ENCODE measurements at places on chromosomes 7 and 10. TPM values are rescaled to one million over a fixed set of nuclear protein-coding genes. Genes with fewer than 3 reads are reported as not detected.

Gene GLCCI1
- 37.6 TPM for polyA plus RNA-seq

- no peak for DNase-seq
Observed at GRCh38 chr10:47379445-47379785, 4.7 kb downstream of the ZNF488 start.

DNA sequence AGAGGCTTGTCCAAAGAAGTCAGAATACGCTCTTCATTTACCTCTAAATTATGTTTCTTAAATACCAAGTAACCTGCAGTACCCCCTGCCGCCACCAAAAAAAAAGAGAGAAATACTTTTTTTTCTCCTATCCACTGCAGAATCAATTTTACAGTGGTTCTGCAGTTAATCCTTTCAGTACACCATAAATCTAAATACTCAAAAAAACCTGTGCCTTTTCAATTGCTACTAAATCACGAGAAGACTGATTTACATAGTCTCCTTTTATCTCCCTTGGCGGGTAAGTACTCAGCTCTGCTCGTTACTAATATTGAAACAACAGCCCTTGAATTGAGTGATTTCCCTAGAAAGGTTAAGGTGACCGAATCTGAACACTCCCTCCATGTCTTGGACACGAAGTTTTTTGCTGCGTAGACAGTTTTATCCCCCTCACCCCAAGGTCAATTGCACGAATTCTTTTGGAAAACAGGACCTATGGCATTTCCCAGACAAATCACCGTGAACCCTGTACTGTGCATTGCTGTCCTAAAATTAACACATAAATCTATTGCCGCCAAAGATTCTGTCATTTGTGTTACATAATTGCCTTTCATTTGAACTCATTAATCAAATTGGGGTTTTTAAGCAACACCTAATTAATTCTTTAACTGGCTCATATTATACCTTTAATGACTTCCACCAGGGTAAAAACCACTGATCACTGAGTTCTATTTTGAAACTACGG, 512 bp upstream of the VIM start:
- DNase-seq: no peak

DNA sequence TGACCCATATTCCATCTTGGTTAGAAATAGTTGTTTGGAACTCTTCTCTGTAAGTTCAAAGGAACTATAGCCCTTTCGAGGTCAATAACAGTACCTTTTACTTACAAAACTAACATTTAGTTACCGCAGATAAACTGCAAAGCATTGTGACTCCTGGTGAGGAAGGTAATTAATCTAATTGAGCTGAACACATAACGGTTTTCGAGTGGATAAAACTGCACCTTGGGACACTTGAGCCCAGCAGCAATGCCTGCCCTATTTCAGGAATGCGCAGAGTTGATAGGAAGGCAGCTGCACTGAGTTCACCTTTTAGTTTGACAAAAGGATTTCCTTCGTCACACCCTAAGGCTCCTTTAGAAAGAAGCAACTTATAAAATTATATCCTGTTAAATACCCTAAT, 75.4 kb downstream of the JAZF1 start:
- DNase-seq: no peak

DNA sequence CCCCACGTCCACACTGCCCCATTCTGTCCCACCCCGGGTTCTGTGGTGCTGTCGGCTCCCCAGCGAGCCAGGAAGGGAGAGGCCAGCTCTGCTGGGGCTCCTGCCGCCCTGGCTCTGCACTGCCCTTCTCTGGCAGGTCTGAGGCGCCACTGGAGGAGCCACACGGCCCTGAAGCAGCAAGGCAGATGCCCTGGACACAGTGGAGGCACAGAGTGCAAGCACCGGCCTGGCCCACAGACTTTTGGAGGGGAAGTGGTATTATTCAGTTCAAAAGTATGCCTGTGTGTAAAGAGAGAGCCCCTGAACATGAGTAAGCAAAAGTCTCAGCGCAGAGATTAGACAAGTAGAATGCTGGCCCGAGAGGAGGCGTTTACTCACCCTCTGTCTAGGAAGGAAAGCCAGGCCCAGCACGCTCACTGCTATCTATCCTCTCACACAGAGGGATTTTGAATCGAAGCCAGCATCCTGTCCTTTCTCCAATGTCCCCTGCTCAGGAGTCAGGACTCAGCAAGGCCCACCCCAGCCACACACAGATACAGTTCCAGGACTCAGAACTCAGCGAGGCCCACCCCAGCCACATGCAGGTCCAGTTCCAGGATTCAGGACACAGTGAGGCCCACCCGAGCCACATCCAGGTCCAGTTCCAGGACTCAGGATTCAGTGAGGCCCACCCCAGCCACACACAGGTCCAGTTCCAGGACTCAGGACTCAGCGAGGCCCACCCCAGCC, 115.0 kb downstream of the EGFR start:
- peak; percentile 81 for DNase-seq

- DNase-seq: no peak
Observed at GRCh38 chr7:78850093-78850740, 603.2 kb downstream of the MAGI2 start.

DNA sequence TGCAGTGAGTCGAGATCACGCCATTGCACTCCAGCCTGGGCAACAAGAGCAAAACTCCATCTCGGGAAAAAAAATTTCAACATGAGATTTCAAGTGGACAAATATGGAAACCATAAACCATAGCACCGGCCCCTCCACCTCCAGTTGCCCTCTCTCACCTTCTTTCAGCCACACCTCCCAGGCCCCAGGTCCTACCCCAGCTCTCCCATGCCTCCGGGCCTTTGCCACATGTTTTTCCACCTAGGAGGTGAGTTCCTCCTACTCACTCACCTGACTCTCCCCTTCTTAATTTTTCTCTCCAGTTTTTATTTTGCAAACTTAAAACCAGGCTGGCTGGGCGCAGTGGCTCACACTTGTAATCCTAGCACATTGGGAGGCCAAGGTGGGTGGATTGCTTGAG, 13.7 kb upstream of the CLDN4 start:
- DNase-seq: peak; percentile 20

GRCh38 chr10:64086083-64086767, 565.0 kb downstream of the REEP3 start:
- no peak for DNase-seq

- no peak for DNase-seq
Observed at GRCh38 chr10:28090506-28090905, 91.6 kb upstream of the ODAD2 start.

DNA sequence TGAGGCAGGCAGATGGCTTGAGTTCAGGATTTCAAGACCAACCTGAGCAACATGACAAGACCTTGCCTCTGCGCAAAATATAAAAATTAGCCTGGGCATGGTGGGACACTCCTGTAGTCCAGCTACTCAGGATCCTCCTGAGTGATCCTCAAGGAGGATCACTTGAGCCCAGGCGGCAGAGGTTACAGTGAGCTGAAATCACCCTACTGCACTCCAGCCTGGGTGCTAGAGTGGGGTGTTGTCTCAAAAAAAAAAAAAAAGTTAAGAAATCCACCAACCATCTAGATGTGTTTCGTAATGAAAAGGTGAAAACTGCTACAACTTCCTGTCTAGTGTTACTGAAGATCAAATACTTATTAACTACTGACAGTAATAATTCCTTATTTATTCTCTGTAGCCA, 8.1 kb downstream of the GLCCI1 start:
- no peak for DNase-seq

- no peak for DNase-seq
Observed at GRCh38 chr7:124956160-124956559, 26.5 kb upstream of the POT1 start.

DNA sequence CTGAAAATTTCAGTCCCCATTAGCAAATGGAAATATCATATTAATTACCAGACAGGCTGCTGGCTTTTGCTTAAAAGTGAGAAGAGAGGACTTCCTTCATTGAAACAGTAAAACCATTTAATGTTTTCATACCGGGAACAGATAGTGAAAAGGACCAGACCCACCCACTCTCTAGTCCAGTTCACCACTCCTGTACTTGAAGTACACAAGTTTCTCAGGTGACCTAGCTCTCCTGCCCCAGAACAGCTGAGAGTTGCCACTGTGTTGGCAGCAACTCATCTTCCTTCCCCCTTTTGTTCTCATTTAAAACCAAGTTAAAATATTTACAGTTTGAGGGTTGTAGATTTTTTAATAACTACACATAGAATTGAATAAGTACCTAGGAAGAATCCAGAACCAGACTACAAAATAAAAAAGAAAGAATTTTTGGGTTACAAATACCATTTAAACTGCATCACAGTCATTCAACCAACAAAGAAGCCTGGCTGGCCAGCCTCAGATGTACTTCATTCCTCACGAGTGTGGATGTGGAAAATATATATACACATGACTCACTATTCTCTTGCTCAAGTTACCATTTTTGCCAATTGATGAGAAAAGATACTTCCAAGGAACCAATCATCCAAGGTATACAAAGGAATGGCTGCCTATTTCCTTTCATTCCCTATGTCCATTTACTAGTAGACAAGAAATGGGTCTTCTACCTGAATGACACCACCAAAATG, 68.1 kb downstream of the VPS41 start:
- DNase-seq: no peak
